ENCODE measurements at places on chromosomes 3 and 15. TPM values are rescaled to one million over a fixed set of nuclear protein-coding genes. Genes with fewer than 3 reads are reported as not detected.
A peak's percentile ranks its signal among the peaks of the same experiment; 100 is the strongest.

GRCh38 chr3:10557781-10558373 lies 52.5 kb upstream of the ATP2B2 start:
- DNase-seq = no peak

- DNase-seq = no peak
Observed at GRCh38 chr15:48688493-48688892, 43.0 kb upstream of the FBN1 start.

DNA sequence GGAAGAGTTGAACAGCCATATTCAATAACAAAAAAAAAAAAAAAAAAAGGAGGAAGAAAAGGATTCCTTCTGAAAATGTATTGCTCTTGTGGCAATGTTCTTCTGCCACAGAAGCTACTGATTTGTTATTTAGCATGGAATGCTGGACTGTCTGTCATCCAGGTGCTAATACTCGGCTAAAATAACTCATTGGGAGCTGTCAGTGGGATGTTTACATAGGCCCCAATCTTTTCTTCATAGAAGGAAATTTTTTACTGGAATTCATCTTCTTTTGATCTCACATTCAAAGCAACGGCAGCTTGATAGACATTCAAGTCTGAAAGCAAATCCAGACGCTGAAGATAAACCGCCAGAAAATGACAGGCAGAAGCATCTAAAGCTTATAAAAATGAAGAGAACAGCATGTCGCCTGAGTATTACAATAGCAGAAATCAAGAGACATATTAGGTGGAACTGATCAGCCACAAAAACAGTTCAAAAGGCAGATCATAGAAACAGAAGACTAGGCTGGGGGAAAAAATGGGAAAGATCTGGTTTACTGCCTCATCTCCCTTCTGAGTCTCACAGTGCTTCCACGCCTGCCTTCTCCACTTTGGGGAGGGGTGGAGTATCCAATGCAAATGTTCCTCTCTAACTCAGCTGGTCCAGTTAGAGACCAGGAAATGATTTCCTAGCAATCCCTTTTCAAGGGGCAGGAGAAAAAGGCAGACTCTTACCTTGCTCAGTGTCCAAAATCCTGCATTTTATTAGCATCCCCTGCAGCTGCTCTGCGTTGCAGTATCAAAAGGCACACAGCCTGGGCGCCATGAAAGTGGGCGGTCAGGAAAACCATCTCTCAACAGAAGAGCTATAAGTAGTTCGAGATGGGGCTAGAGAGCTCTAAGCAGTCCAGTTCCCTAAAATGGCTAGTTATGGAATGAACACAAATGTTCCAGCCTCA lies 451.9 kb downstream of the FOXP1 start:
- no peak for DNase-seq

DNA sequence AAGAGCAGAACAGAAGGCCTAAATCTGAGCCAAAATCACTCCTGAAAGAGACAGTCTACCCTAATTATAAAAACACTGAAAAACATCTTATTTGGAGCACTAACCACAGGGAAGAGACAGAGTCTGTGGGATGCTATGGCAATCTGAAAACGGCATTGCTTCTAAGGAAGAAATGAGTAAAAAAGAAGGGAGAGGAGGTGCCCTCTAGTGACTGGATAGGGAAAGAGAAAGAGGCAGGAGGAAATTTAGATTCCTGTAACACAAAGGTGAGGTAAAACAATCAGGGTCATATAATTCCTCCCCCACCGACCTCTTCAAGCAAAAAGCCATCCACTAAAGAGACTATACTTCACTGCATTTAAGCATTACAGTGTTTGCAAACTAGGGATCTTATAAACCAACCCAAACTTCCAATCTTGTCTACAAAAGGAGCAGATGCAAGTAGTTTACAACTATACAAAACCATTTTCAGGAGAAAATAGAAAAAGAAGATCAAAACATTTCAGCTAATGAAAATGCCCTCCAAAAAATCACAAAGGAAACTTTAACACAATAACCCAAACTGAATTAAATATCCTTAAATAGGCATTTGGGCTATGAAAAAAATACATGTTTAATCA lies 32.6 kb downstream of the HACD2 start:
- DNase-seq = no peak

DNA sequence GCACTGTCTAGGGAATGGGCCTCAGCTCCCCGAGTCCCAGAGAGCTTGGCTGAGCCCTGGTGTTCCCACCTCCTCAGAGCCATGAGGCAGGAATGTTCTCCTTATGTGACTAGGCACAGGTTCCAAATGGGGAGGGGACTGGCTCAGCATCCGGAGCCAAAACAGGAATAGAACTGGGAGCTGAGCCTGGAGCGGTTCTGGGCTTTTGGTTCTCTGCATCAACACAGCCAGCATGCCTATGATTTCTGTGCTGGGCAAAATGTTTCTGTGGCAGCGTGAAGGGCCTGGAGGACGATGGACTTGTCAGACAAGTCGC lies at the start of gene FAM131A:
FAM131A (plus strand) TSS at position 202 of the 316 bp plus-strand sequence; CDS start at position 233, 31 bp downstream.
- peak; percentile 83 for DNase-seq

DNA sequence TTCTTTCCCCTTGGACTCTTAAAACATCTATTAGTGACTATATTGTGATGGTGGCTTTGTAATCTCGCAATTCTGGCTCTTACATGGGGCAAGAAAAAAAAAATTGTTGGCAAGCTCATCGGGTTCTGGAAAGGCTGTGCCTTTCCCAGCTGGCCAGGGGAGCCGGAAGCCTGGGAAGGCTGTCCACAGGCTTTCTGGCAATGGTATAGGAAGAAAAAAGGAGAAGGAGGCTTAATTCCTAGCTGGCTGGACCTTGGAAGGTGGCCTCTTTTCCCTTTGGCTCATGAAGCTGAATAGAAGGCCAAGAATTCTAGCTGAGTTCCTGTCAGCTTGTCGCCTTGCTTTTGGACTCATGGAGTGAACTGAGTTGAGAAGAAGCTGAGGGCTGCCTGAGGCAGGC lies 243.5 kb upstream of the SEMA6D start:
- peak; percentile 86 for DNase-seq

RFTN1 gene
- 17.9 TPM for total RNA-seq

CKMT1A gene
- 0.50 TPM for total RNA-seq

SELENOS gene
- total RNA-seq = 31.6 TPM

DNA sequence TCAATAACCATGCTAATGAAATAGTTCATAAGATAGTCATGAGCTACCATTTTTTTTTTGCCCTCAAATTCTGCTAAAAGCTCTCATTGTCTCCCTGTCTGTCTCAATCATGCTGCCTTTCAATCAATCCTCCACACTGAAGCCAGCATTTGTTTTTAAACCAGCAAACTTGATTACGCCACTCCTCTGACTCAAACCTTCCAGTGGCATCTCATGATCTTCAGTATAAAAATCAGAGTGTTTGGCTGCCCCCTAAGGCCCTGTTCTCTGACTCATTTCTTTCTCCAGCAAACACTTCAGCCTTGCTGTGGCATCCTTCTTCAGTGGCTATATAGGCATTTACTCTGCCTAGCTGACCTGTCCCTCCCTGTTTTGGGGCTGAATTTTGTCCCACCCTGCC lies 36.0 kb upstream of the EOMES start:
- DNase-seq = no peak

ZBTB11 gene
- 10.9 TPM for total RNA-seq

- no peak for DNase-seq
Observed at GRCh38 chr15:27541581-27541980, 557.5 kb downstream of the OCA2 start.

DNA sequence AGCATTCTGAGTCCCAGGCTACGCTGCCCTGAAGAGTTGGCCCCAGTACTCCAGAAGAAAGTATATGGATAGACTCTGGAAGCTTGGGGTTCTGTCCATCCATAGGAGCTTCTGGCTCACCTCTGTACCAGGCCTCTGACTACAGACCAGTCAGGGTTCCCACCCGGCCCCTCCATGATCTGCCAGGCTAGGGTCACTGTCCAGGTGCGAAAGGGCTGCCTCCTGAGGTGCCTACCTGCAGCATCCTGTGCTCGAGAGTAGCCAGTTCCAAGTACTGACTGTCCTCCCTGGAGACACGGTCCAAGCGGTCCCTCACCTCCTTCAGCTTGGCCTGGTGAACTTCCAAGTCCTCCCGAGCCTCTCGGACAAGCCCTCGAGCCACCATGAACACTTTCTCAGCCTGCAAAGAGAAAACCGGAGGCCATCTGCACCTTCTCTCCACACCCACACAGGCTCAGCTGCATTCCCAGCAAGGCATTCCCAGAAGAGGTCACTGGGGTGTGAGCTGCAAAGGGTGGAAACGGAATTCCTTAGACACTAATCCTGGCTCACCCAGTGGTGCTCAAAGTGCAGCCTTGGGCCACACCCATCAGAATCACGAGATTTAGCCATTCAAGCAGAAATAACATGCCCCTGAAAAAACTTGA lies 3.7 kb upstream of the PLXNB1 start:
- DNase-seq = peak; percentile 42

- no peak for DNase-seq
Observed at GRCh38 chr3:74916696-74917095, 302.2 kb upstream of the CNTN3 start.

ZCWPW2 gene
- total RNA-seq = 4.0 TPM

- DNase-seq = no peak
Observed at GRCh38 chr15:59124261-59124660, 19.3 kb downstream of the CCNB2 start.

AP3B2 gene
- 2.0 TPM for total RNA-seq

GRCh38 chr15:60941448-60941847 lies 287.7 kb downstream of the RORA start:
- no peak for DNase-seq

CCDC33 gene
- not detected for total RNA-seq

GRCh38 chr3:21750080-21750696 lies 822 bp downstream of the ZNF385D start:
- DNase-seq = no peak

GRCh38 chr3:25587526-25587925 lies 77.2 kb downstream of the TOP2B start:
- DNase-seq = no peak

DNA sequence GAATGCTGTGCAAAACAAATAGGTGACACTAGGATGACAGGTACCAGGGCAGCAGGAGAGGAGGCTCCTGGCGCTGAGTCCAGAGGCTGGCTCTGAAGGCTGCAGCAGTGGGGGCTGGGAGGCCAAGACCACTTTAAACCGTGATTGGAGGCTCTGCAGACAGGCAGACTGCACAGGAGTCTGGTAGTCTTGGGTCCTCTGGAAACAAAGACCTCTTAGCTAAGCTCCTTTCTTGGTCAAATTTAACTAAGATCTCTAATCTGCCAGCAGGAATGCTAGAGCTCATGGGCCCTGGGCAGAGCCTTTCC lies 4.4 kb upstream of the MUSTN1 start:
- no peak for DNase-seq

DNA sequence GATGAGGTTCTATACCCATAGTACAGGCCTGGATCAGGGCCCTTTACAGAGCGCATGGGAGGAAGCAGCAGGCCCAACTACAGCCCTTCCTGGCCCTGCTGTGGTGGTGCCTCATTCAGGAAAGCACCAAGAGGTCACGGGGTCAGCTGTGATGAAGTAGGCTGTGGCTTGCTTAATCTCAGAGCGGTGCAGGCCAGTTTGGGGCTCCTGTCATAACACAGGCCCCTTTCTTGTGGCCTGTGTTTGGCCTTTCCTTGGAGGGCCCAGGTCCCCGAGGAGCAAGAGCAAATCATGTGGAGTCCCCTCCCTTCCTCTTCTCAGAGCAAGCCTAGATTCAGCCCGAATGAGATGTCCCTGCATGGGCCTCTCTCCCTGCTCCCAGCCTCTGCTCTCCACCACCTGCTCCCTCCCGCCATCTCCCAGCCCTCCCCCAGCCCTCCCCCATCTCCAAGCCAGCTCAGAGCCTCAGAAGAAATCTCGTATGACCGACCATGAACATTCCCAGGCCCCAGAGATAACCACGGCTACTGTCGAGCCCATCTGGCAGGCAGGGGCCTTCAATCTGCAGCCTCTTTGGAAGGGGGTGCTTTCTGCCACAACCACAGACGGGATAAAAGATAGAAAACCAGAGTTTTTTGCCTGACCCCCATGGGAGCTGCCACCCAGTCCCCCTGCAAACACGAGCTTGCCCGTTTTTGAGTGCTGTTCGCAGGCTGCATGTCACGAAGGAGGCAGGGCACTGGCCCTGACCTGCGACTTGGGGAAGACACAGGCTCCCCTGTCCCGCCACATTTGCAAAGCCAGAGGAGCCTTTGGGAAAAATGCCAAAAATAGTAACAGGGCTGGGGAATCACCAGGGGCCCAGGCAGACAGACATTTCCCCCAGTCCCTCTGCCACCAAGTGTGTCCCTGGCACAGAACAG lies 32.3 kb upstream of the DUSP7 start:
- peak; percentile 73 for DNase-seq

NTRK3 gene
- 4.6 TPM for total RNA-seq

DNA sequence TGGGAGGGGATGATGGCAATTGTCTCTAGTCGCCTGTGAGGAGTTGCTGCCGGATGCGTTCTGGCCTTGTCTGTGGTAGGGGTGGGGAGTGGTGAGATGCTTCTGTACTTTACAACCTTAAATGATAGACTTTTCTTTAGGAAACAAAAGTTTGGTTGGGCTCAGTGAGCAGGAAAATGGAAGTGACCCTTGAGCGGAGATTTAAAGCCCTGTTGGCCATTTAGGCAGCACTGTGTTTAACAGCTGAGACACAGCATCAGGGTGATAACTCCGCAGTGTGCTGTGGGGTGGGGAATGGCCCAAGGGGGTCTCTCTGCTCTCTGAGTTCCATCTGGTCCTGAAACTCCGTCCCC lies 36.6 kb downstream of the SPSB4 start:
- no peak for DNase-seq

- peak; percentile 57 for DNase-seq
Observed at GRCh38 chr3:49121132-49121736, 611 bp upstream of the USP19 start.

- DNase-seq = no peak
Observed at GRCh38 chr3:71005702-71006321, 577.7 kb downstream of the FOXP1 start.

- DNase-seq = no peak
Observed at GRCh38 chr3:86788371-86788770, 202.6 kb downstream of the VGLL3 start.

- no peak for DNase-seq
Observed at GRCh38 chr3:79564192-79564591, 203.6 kb downstream of the ROBO1 start.

GUCA1C gene
- total RNA-seq = not detected

- peak; percentile 91 for DNase-seq
Observed at GRCh38 chr3:122794779-122795673, at the start of gene SLC49A4. Gene SLC49A4 (plus strand): TSS chr3:122795069. CDS start chr3:122795193, 124 bp downstream.

GRCh38 chr3:5657106-5657505 lies 469.6 kb downstream of the EDEM1 start:
- no peak for DNase-seq

DNA sequence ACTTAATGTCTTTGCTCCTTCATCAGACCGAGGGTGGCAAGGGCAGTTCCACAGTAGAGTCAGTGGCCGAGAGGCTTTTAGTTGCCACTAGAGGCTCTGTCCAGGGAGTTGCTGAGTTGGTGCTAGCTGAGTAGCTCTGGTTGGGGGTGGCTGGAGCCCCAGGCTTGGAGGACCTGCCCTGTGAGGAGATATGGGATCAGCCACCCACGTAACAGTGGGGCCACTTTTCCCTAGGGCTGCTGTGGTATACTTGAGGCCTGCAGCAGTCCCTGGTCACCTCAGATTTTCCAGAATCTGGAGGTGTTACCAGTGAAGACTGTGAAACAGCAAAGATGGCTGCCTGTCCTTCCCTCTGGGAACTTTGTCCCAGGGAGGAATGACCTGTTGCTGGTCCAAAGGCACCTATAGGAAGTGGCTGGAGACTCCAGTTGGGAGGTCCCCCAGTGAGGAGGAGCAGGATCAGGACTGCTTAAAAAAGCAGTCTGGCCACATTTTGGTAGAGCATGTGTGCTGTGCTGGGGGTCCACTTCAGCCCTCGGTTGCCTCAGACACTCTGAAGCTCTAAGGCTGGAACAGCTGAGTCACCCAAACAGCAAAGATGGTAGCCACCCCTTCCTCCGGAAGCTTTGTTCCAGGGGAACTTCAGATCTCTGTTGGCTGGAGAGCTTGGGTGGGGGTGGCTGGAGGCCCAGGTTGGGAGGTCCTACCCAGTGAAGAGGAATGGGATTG lies 72.9 kb downstream of the AKAP13 start:
- DNase-seq = no peak

PLCL2 gene
- 47.4 TPM for total RNA-seq

Measured in right cardiac atrium (tissue), 5 donors.